Epithelial cell of proximal tubule (primary cell): ENCODE measurements at places on chromosomes 11 and 22.

DNA sequence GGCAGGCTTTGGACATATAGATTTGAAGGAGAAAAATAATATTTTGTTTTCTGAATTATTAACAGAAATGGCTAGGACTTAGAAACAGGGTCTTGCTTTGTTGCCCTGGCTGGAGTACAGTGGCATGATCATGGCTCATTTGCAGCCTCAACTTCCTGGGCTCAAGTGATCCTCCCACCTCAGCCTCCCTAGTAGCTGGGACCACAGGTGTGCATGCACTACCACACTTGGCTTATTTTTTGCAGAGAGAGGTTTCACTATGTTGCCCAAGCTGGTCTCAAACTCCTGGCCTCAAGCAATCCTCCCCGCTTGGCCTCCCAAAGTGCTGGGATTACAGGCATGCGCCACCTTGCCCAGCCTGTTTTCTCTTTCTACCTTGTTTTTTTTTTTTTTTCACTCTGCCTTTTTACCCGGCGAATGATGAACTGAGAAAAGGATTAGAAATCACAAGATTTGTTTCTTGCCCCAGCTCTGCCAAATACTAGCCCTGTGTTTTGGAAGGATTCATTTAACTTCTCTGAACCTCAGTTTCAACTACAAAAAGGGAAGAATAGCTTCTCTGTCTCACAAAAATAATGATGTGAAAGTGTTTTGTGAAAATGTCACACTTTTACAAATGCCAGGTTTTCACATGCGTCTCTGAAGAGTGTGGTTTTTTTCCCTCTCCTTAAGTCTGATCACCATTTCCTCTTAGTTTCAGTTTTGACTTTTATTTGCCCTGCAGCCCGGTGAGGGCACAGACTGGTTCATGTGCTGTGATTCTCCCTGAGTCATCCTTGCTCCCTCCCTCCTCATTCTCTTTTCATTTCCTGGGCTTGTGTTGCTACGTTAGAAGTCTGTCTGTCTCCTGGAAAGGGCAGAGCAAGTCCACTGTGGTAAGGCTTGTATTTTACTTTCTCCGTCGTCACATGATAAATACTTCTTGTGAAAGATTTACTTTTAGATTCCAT is 67.7 kb downstream of the BCL2L13 start:
- peak; percentile 86 for DNase-seq

DNA sequence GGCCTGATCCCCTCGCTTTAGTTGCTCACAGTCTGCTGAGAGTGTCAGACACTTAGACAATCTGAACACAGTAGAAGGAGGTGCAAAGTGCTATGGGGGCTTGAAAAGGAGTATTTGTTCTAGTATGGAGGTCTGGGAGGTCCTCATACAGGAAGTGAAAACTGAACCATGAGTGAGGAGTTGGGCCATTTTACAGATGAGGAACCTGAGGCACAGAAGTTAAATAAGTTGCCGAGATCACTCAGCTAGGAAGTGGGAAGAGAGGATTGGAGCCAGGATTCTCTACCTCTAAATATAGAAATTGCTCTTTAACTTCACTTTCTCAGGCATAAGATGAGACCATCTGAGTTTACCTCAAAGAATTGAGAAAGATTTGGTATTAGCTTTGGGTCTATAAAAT is 4.0 kb upstream of the NEU3 start:
- DNase-seq: no peak

DNA sequence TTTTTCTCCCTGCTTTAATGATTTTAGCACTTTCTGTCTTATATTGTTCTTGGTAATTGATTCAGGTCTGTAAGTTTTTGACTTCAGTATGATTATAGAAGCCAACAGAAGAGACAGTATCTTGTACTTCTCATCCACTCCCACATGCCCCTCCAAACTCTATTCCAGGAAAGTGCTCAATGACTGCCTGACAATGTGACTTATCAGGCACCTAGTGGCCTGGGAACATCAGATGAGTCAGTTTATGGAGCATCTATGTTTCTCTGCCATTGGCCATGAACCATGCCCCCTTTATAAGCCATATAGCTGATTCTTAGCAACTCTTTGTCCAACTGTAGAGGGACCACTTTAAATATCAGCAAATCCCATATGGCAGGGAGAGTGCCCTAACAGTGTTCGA is 179.2 kb upstream of the MTMR2 start:
- DNase-seq: no peak

- DNase-seq: no peak
These were observed 4.9 kb upstream of the CELSR1 start for GRCh38 chr22:46542011-46542985.

- DNase-seq: peak; percentile 22
These were observed 682.5 kb upstream of the ARHGAP42 start for GRCh38 chr11:100004541-100004940.

GRCh38 chr11:17812091-17812864 is 77.7 kb downstream of the KCNC1 start:
- DNase-seq: no peak

DNA sequence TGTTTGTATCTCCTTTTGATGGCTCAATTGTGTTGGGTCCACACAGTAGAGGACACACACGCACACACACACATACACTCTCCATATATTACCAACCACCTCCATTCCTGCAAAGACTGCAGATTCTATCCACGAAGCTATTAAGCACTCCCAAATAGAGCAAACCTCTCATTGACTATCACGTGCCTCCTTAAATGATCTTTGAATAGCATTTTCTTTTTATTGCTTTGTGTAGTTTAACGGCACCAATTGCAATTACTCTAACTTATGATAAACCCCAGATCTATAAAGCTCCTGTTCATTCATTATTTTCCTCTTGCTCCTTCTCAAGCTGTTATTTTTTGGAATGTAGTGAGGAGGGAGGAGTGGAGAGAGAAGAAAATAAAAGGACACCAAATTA is 204.7 kb downstream of the ST3GAL4 start:
- no peak for DNase-seq

DNA sequence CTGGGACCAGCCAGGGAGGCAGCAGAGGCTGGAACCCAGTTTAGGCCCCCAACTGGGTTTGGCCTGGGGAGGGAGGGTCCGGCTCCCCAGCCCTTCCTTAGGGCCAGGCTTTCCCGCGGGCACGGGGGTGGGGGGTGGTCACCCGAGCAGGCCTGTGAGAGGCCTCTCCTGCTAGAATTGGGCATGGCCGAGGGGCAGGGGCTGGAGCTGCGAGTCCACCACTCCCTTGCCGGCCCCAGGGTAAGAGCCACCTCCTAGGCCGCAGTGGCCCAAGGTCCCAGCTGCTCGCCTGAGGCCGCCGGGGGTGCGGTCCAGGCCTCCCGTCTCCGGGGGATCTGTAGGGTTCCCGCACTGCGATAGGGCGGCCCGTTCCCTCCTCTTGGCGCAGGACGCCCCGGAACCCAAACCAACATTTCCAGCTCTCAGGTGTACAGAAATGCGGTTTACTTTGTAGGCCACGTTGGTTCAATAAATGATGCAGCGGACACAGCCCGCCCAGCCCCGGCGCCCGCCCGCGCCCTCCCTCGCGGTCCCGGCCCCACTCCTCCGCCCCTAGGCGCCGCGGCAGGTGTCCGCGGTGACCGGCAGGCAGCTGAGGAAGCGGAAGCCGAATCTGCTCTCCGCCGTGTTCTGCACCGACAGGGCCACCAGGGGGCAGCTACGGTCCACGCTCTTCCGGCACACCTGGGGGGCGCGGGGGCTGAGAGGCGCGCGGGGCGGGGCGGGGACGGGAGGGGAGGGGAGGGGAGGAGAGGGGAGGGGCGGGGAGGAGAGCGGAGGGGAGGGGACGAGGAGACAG is 5.9 kb downstream of the LMNTD2 start:
- no peak for DNase-seq

DNA sequence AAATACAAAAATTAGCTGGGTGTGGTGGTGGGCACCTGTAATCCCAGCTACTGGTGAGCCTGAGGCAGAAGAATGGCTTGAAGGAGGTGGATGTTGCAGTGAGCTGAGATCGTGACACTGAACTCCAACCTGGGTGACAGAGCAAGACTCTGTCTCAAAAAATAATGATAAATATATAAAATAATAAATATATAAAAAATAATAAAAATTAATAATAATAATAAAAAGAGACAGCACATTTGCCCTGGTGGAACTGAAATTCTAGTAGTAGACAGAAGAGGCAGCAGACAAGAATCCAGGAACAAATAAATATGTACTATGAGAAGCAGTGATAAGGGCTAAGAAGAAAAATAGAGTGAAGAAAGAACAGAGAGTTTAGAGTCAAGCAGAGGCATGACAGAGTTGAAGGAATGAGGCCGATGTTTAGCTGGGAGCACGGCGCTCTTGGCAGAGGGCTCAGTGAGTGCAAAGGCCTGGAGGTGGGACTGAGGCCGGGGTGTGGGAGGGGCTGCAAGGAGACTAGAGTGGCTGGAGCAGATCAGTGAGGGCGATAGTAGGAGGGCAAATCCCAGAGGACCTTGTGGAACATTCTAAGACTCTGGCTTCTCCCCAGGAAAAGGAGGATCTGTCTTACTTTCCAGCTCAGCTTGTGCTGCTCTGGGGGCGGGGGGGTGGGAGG is 410.3 kb downstream of the MN1 start:
- DNase-seq: no peak

GRCh38 chr11:128359515-128359914 is 227.8 kb downstream of the ETS1 start:
- no peak for DNase-seq

- no peak for DNase-seq
These were observed 1076.9 kb upstream of the TENM4 start for GRCh38 chr11:80517701-80518100.

- no peak for DNase-seq
These were observed 473.0 kb downstream of the BRD1 start for GRCh38 chr22:49354516-49355210.
